Adrenal gland (tissue), 19 donors: ENCODE measurements at places on chromosomes 16 and 17.

- no peak for DNase-seq
Observed at GRCh38 chr16:58850678-58851020, 116.5 kb upstream of the GOT2 start.

DNA sequence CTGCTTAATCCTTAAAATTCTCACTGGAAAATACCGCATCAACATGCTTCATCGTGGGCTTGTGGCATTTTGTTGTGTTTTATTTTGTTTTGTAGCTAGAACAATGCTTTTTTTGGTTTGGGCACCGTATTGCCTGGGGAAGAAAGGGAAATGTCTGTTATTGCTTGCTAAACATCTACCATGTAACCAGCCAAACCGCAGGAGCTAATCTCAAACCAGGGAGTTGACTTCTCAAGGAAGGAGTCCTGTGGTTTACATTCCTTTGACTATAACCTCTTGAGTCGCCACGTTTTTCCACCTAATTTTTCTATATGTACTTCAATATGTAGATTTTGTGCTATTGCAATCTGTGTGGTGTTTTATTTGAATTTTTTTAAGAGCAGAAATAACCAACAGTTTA, 593.5 kb upstream of the SOX9 start:
- no peak for DNase-seq

DNA sequence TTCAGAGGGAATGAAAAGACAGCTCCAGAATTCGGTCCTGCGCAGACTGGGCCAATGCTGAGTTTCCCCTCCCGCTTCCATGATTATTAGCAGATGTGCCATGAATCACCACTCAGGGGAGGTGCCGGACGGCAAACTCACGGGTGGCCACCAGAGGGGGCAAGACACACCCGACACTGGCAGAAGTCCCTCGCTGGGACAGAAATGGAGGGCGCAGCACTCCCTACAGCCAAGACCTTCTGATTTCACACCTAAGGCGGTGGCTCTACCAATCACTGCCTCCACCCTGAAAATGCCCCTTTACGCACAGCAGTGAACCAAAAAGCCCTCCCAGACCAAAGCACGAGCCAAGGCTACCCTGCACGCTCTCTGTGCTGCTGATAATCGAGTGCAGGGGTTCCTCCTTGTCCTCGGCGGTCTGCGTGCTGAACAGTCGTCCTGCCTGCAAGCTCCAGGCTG, 26.8 kb downstream of the TRAP1 start:
- DNase-seq: peak; percentile 93

GRCh38 chr16:27745348-27745747, 195.4 kb downstream of the KATNIP start:
- no peak for DNase-seq

DNA sequence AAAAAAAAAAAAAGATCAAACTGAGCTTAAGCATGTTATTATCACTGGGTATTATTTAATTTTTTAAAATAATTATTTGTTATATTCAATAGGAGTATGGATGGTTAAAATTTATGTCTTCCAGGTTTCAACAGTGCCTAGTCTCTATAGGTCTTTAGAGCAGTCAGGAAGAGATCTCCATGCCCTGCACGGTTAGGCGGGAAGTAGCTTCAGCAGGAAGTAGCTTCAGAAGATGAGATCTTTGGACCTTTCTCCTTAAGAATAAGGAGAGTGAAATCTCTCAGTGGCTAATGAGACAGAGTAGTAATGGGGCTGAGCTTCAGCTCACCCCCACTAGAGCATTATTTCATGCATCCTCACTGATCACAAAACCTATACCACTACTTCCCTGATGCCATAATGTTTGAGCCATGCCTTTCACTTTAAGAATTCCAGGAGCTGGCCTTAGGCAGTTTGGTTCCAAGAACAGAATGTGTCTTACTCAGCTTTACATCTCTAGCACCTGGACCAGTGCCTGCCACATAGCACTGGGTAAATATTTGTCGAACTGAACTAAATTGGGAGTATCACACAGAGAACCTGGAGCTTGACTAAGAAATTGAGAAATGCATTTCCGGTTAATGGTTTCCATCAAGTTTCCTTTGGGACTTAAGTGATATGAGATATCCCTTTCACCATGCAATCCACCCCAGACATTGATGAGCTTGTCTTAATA, 43.5 kb downstream of the SCPEP1 start:
- DNase-seq: no peak

DNA sequence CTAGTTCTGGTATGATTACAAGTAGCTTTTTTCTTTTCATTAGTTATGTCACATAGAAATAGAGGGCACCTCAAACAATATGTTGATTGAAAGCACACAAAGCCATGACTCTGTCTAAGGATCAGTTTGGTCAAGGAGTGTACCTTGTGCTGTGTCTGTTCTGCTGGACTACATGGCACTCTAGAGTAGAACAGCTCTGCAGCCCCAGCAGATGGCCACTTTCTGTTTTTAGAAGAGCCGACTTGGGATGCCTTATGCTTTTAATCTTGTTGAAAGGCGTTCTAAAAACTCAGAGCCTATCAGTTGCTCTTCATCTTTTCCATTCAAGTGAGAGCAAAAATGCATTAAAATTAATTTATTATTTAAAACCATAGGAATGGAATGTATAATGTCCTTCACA, 49.3 kb upstream of the CA10 start:
- no peak for DNase-seq

- no peak for DNase-seq
Observed at GRCh38 chr17:48996722-48997102, 473 bp upstream of the IGF2BP1 start.

- no peak for DNase-seq
Observed at GRCh38 chr17:70687421-70687820, 518.1 kb downstream of the KCNJ2 start.
